Left renal pelvis (tissue), 4 donors: ENCODE measurements at places on chromosomes 2 and 18. TPM values are rescaled to one million over a fixed set of nuclear protein-coding genes. Genes with fewer than 3 reads are reported as not detected.

SAG gene
- polyA plus RNA-seq = 0.06 TPM

BOLL gene
- not detected for polyA plus RNA-seq

SMCHD1 gene
- polyA plus RNA-seq = 68.5 TPM

WNT10A gene
- polyA plus RNA-seq = 0.59 TPM

KIAA2012 gene
- 0.17 TPM for polyA plus RNA-seq

RGPD4 gene
- 0.04 TPM for polyA plus RNA-seq

HOXD1 gene
- 8.8 TPM for polyA plus RNA-seq

SLC19A3 gene
- 11.0 TPM for polyA plus RNA-seq

SRD5A2 gene
- 0.03 TPM for polyA plus RNA-seq

RALB gene
- 72.0 TPM for polyA plus RNA-seq

EMILIN1 gene
- polyA plus RNA-seq = 67.1 TPM

RAB6D gene
- 2.6 TPM for polyA plus RNA-seq

LYPD6B gene
- 32.2 TPM for polyA plus RNA-seq

ST8SIA3 gene
- polyA plus RNA-seq = 0.06 TPM

RFX8 gene
- polyA plus RNA-seq = 1.5 TPM

HAAO gene
- 54.8 TPM for polyA plus RNA-seq
